ENCODE measurements at places on chromosomes 1 and 21. TPM values are rescaled to one million over a fixed set of nuclear protein-coding genes. Genes with fewer than 3 reads are reported as not detected.

Gene KMO
- 0.07 TPM for total RNA-seq

Gene NPR1
- 0.07 TPM for total RNA-seq

Gene OPTC
- not detected for total RNA-seq

Gene TMEM167B
- 33.6 TPM for total RNA-seq

Gene SELL
- total RNA-seq = 1.5 TPM

Gene OR2T29
- not detected for total RNA-seq

Gene USH2A
- total RNA-seq = 0.02 TPM

Gene RXRG
- total RNA-seq = not detected

Gene AMY1C
- not detected for total RNA-seq

Gene OR2L3
- total RNA-seq = not detected

Gene LMOD1
- 14.9 TPM for total RNA-seq

Gene VASH2
- total RNA-seq = 10.0 TPM

Gene SEC16B
- total RNA-seq = 4.2 TPM

Gene CD1E
- not detected for total RNA-seq

Gene NEK2
- 1.4 TPM for total RNA-seq

Gene HSD3B1
- total RNA-seq = 2.8 TPM

Gene SHE
- not detected for total RNA-seq

Gene FAM72A
- 8.8 TPM for total RNA-seq

Gene TMPRSS3
- not detected for total RNA-seq

Gene SYDE2
- 9.9 TPM for total RNA-seq

Gene LCE6A
- total RNA-seq = not detected

Gene ADAM30
- total RNA-seq = not detected

Gene LCA5L
- total RNA-seq = 2.0 TPM

Gene CLIC6
- 0.30 TPM for total RNA-seq

Gene TMEM240
- 7.0 TPM for total RNA-seq

Gene TBX19
- total RNA-seq = 1.1 TPM

Gene CCDC30
- 2.2 TPM for total RNA-seq

Gene MAB21L3
- 0.34 TPM for total RNA-seq

Gene NGF
- total RNA-seq = 12.9 TPM

Gene IFT25
- 29.4 TPM for total RNA-seq

Gene KCNJ9
- total RNA-seq = not detected

Data from astrocyte (in vitro differentiated cells and primary cell).